Uterus (tissue), 4 donors: ENCODE measurements at places on chromosomes 13 and 19.

GRCh38 chr19:46435009-46435408 is 6.3 kb upstream of the PNMA8C start:
- no peak for DNase-seq

DNA sequence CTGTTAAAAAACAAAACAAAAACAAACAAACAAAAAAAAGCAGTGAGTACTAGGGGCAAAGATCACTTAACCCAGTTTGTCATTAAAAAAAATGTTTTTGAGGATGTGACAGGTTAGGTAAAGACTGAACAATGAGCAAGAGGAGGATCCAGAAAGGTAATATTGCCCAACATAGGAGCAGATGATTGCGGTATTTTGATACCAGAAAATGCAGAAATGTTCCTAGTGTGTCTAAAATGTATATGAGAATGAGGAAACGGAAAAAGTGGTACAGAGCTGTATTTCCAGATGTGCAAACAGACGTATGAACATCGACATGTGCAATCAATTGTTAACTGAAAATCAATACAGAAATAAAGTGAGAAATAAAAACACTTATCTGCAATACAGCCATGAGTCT is 4.9 kb upstream of the LILRA4 start:
- no peak for DNase-seq

- DNase-seq: no peak
Measured at GRCh38 chr13:66781241-66781640, 448.9 kb downstream of the PCDH9 start.

GRCh38 chr13:51557875-51558612 is 26.2 kb upstream of the WDFY2 start:
- DNase-seq: peak; percentile 44

DNA sequence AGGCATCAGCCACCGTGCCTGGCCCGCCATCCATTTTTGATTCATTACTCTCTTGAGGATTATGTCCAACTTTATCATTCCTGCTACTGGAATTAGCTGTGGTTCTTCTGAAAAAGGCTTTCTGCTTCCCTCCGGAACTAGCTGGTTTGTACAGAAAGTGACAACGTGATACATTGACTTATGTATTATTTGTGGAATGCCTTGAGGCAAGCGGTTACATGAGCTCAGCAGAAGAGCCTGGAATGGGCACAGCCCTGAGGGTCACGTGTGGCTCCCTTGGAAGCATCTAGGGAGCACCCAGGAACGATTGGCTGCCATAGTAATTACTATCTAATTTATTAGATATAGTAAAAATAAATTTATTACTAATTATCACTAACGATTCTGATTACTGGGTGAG is 14.4 kb upstream of the RETN start:
- no peak for DNase-seq

DNA sequence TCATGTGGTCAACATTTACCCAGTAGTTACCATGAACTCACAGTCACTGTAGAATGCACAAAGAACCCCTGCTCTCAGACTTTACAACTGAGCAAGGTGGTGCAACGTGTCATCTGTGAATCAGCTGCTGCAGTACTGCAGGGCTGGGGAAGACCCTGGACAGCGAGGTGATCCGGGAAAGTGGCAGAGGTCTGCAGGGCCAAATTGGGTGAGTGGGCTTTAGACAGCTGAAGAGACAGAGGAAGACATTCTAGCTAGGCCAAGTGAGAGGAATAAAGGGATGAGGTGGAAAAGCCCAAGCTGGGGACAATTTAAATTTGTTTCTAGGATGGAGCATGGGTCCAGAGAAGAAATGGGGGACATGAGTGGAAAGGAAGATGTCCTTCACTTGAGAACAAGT is 270.5 kb downstream of the DCLK1 start:
- DNase-seq: no peak

DNA sequence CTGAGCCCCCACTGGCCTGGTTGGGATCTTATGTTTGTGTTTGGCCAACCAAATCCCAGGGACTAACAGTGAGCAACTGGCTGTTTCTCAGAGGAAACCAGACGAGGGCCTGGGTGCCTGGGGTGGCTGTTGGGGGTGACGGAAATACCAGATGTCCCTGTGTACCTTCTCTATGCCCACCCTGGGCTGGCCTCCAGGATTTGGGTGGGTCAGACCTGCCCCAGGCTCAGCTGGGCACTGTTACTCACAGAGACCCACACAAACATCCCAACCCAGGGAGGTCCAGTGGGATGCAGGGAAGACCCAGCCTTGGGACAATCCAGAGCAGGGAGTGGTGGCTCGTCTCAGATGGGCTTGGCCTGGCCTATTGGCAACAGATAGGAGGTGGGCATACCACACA is 8.8 kb downstream of the ZSCAN22 start:
- DNase-seq: no peak

- DNase-seq: no peak
Measured at GRCh38 chr19:1097810-1098176, 2.6 kb upstream of the POLR2E start.

DNA sequence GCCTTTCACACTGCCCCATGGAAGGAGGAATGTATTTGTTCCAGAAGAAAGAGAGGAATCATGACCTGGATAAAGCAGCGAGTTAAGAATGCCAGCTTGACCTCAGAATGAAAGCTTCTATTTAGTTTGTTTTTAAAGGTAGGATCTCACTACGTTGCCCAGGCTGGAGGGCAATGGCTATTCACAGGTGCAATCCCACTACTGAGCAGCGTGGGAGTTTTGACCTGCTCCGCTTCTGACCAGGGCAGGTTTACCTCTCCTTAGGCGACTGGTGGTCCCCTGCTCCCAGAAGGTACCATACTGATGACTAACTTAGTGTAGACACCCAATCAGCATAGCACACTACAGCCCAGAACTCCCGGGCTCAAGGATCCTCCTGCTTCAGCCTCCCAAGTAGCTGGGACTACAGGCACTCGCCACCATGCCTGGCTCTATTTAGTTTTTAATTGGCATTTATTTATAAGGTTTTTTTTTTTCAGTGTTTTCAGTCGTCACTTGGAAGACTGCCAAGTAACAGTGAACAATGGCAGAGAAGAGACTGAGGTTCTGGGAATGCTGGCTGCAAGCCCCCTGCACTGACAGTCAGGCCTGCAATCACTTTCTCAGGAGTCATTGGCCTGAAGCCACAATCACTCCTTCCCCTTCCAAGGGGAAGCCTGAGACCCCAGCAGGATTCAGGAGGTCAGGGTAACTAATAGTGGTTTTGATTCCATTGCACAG is 73.1 kb downstream of the EPS15L1 start:
- DNase-seq: no peak

DNA sequence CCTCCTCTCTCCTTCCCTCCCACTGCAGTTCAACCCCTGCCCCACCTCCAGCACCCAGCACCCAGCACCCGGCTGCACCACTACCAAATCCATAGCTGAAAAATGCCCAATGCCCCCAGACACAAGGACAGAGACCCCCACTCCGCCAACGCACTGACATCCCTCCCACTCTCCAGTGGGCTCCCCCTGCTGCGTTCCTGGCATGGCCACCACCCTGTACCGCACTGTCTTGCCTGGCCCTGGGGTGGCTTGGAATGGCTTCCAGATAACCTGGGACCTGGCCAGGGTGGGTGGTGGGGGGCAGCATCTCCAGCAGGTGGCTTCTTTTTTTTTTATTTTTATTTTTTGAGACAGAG is 5.8 kb upstream of the MKNK2 start:
- no peak for DNase-seq

DNA sequence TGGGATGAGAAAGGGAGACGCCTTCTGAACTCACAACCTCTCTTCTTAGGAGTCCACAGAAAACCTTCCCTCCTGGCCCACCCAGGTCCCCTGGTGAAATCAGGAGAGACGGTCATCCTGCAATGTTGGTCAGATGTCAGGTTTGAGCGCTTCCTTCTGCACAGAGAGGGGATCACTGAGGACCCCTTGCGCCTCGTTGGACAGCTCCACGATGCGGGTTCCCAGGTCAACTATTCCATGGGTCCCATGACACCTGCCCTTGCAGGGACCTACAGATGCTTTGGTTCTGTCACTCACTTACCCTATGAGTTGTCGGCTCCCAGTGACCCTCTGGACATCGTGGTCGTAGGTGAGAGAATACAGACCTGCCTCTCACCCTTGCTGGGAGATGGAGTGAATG is 3.3 kb downstream of the KIR3DL3 start:
- no peak for DNase-seq

DNA sequence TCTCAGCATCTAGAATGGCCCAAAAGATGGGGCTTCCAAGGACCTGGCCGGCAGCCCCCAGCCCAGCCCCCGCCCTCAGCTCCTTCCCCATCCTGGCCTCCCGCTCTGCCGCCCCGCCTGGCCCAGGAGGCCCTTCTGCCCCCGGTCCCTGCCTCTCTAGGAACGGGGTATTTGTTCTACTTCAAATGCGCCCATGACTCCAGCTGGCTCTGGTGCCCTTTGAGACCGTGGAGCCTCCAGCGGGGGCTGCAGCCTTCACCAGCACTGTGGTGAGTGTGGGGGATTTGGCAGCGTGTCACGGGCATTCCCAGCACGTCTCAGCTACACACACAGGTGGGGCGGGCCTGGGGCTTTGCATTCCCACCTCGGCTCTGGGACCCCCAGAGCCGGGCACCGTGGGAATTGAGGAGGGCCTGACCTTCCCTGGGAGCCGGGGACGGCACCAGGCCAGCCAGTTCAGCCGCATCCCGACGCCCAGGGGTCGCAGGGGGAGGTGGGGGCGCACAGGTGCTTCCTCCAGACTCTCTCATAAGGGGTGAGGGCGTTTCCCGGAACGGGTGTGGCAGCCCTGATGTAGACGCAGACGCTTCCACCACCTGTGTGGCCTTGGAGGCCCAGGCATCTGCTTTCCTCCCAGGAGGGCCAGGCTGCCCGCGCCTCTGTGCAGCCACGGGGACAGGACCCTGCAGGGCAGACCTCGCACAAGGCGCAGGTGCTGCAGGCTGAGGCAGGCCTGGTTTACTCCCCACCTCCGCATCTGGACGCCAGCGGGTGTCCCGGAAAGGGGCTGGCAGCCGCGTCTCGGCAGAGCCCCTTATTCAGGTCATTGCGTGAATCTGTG is 947 bp downstream of the ATP4B start:
- DNase-seq: peak; percentile 9

DNA sequence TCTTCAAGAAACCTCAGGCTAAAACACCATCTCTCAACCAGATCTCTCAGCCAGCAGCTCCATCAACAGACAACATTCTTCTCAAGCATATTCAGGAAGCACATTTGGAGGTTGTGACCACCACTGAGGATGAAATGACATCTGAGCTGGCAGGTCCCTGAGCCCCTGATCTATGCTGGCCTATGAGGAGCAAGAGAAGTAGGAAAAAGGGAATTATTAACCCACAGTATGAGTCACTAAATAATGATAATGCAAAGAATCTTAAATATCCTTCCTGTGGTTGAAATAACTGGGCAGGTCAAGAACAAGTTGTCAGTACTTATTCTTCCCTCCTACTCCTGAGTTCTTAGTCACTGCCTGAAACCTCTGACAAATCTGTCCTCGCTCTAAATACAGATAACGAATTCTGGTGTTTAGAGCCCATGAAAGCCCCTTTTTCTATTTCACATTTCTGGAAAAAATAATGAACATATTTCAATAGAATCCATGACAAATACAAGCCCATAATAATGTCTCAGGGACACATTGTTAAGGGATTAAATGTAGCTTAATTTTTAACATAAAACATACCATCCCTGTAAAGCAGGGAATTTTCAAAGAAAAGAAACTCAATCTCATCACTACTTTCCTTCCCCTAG is 225.8 kb upstream of the IRS2 start:
- DNase-seq: no peak

- DNase-seq: peak; percentile 23
Measured at GRCh38 chr13:36370108-36370429, 23.9 kb upstream of the SPART start.

GRCh38 chr13:47598340-47598911 is 402.6 kb downstream of the SUCLA2 start:
- no peak for DNase-seq

DNA sequence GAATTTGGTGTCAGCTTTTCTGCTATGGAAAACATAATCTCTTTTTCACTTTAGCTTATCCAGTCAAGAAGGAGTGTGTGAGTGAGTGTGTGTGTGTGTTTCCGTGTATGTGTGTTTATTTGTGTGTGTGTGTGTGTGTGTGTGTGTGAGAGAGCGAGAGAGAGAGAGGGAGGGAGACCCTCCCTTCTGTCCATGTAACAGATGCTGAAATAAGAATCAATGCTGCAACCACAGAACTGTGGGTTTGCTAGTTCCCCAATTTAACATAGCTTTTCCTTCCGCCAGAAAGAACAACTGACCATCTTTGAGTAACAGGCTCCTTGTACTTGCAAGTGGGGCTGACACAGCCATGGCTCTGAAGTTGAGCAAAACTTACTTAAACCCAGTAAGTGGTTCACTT is 5.2 kb downstream of the LCP1 start:
- no peak for DNase-seq

- DNase-seq: no peak
Measured at GRCh38 chr19:28934631-28935030, 278.3 kb downstream of the UQCRFS1 start.

DNA sequence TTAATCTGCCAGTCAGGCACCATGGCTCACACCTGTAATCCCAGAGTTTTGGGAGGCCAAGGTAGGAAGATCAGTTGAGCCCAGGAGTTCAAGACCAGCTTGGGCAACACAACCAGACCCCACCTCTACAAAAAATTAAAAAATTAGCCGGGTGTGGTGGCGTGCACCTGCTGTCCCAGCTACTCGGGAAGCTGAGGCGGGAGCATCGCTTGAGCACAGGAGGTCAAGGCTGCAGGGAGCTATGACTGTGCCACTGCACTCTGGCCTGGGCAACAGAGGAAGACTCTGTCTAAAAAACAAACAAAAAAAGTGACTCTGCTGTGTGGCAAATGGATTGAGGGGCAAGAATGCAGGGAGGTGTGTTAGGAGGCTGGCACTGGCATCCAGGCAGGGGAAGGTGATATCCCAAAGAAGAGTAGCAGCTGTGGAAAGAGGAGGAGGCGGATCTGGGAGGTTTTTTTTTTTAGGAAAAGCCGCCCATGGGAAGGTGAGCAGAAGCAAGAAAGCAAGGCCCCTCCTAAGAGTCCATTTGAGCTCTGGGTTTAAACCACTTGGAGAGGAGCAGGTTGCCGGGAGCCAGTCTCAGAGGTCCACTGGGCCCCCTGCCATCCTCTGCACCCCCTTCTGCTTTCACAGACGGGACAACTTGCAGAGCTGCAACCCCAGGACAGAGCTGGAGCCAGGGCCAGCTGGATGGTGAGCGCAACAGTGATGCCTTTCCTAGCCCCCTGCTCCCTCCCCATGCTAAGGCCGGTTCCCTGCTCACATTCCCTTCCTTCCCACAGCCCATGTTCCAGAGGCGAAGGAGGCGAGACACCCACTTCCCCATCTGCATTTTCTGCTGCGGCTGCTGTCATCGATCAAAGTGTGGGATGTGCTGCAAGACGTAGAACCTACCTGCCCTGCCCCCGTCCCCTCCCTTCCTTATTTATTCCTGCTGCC is 2.1 kb downstream of the HAMP start:
- no peak for DNase-seq

GRCh38 chr13:96762876-96763275 is 231.4 kb downstream of the OXGR1 start:
- DNase-seq: no peak
